NCI-H187 treated with DMSO at 0.1 percent for 48 hours (cell line): ENCODE measurements at places on chromosomes 7 and 10.

DNA sequence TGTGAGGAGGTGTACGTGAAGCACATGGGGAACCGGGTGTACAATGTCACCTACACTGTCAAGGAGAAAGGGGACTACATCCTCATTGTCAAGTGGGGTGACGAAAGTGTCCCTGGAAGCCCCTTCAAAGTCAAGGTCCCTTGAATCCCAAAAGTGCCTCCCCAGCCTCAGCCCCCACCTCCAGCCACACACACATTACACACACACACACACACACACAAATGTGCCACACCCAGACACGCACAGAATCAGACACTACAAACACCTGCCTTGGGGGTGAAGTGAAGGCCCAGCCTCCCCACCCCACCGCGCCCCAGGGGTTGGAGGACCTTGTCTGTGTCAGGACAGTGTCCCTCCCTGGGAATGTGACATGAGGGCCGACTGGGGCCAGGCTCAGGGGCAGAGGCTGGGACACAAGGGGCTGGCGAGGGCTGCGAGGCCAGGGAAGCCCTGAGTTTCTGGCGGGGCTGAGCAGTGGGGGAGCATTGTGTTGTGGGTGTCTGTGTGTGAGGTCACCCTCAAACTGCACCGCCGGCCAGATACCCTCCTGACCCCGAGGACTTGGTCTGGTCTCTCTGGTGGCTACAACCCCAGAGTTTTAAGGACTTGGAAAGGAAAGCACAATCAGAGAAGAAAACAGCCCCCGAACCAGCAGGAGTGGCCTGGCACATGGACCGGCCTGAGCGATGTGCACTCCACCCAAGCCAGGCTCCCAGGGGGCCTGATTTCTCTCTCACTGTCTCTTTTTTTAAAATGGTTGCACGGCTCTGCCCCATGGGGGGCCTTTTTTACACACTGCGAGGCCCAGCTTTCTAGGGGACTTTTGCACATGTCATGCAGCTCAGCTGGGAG lies 4.0 kb upstream of the ATP6V1F start:
- DNase-seq: no peak

DNA sequence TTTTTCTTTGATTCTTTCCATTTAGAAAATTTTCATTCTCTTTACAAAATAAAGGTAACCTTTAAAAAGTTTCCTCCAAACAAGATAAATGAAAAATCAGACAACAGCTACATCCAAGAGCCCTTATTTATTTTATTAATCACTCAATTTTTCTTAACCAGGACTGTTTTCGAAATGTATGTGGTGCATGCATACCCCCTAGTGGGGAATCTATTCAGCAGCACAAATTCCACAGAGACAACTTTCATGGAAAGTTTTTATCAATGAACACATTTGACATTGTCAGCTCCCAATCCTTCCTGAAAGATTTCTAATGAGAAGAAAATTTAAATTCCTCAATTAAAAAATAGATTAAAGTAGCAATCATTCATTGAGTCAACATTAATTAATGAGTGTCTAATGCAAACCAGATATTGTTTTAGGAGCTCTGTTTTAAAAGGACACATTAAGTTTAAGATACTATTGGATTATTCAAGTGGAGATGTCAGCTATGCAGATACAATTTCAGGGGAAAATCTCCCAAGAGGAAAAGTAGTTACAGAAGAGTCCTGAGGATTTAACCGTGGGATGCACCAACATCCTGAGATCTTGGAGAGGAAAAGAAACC lies 5.2 kb upstream of the HTR7 start:
- no peak for DNase-seq

DNA sequence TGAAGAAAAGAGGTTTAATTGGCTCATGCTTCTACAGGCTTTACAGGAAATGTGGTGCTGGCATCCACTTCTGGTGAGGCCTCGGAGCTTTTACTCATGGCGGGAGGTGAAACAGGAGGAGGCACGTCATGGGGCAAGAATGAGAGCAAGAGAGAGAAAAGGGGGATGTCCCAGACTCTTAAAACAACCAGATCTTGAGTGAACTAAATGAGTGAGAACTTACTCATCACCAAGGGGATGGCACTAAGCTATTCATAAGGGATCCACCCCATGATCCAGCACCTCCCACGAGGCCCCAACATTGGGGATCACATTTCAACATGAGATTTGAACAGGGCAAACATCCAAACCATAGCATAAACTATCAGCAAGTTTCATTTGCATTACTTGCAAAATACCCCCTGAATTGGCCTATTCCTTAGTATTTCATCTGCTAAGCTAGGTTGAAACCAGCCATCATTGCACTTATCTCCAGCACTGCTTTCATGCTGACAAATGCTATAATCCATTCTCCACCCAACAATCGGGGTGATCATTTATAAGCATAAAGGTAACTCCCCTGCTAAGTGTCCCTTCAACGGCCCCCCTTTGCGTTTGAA lies 179.0 kb downstream of the NOC3L start:
- DNase-seq: no peak

DNA sequence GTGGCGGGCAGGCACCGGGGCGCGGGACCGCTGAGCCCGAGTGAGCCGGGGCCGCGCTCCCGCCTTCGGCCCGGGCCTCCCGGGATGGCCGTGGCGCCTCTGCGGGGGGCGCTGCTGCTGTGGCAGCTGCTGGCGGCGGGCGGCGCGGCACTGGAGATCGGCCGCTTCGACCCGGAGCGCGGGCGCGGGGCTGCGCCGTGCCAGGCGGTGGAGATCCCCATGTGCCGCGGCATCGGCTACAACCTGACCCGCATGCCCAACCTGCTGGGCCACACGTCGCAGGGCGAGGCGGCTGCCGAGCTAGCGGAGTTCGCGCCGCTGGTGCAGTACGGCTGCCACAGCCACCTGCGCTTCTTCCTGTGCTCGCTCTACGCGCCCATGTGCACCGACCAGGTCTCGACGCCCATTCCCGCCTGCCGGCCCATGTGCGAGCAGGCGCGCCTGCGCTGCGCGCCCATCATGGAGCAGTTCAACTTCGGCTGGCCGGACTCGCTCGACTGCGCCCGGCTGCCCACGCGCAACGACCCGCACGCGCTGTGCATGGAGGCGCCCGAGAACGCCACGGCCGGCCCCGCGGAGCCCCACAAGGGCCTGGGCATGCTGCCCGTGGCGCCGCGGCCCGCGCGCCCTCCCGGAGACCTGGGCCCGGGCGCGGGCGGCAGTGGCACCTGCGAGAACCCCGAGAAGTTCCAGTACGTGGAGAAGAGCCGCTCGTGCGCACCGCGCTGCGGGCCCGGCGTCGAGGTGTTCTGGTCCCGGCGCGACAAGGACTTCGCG lies 534 bp downstream of the FZD9 start:
- no peak for DNase-seq
